Stimulated activated CD4-positive, alpha-beta T cell treated with anti-CD3 and anti-CD28 coated beads, TNF-alpha, amount 100 ng/mL, for 48 hours (primary cell): ENCODE measurements at places on chromosomes 2 and 18.

DNA sequence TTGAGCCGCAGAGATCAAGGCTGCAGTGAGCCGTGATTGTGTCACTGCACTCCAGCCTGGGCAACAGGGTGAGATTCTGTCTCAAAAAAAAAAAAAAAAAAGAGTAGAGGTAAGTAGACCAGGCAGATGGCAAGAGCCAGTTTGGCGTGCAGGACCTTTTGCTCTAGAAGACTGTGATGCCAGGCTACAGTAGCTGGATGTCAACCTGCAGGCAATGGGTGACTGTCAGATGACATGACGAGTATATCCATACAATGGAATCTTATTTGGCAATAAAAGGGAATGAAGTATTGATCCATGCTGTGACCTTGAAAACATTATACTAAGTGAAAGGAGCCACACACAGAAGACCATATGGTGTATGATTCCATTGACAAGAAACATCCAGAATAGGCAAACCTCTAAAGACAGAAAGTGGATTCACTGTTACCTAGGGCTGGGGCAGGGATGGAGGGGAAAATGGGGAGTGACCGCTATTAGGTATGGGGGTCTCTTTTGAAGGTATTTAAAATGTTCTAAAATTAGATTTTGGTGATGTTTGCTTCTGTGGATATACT is 11.2 kb upstream of the DGUOK start:
- no peak for DNase-seq

GRCh38 chr2:45813003-45813941 is 161.8 kb downstream of the PRKCE start:
- DNase-seq = no peak

GRCh38 chr2:164782323-164782722 is 59.3 kb downstream of the COBLL1 start:
- DNase-seq = no peak

- DNase-seq = no peak
Observed at GRCh38 chr2:54088191-54088634, 27.2 kb upstream of the ACYP2 start.

DNA sequence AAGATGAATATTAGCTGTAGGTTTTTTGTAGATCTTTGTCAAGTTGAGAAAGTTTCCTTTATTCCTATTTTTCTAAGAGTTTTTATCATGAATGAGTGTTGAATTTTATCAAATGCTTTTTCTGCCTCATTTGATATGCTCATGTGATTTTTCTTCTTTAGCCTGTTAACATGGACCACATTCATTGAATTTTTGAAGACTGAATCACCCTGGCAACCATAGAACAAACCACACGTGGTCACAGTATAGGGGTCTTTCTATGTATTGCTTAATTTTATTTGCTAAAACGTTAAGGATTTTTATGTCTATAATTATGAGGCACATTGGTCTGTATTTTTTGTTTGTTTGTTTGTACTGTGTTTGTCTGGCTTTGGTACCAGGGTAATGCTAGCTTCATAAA is 201.7 kb upstream of the CWC22 start:
- no peak for DNase-seq

DNA sequence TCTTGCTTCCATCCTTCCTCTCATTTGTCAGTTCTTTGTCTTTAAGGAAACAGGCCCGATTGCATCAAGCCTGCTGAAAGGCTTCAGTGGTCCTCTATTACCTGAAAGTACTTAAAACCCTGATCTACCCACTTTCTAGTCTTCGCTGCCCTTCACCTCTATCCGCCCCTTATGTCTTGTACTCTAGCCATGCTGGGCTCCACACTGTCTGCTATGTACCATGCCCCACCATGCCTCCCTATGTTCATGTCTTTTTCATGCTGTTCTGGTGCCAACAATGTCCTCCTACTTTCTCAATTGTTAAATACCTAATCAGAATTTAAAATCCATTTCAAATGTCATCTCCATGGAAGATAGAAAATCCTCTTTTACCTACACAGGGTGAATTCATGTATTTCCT is 28.2 kb downstream of the CRYGD start:
- no peak for DNase-seq

DNA sequence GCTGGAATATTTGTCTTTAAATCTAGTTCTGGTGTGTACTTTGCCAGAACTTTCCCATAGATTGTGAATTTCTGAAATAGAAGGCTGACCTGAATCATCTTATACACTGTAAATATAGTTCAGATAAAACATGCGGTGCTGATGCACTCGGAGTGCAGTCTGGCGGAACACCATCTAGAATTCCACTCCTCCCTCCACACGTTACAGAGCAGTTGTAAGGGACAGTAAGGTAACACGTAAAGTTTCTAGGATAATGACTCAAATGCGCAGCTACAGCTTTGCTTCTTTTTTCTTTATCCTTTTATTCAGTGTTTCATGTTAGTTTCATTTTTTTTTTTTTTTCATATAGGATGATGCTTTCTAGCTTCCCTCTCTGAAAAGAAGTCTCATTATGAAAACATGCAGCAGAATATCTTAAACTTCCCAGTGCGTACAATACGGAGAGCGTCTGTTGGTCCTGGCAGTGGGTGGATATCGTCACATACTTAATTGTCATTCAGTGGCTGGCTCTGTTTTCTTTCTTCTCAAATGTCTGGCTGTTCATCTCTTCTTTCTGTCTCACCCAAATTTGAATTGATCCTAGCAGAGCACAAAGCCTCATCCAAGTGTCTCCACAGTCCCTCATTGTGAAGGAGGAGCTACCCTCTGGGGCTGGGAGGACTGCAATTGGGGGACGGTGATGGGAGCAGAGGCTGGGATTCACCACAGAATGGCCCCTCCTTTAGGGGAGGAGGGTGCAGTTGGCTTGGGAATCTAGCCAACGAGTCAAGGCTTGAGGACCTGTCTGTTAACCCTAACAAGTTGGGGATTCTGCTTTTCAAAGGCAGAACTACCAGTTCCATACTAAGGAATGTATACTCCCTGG is 138.8 kb downstream of the MYT1L start:
- DNase-seq = no peak

GRCh38 chr2:38016219-38016618 is 59.7 kb downstream of the CYP1B1 start:
- DNase-seq = no peak
